ENCODE measurements at places on chromosomes 7 and 10.

- DNase-seq: no peak
These were observed 49.0 kb downstream of the SLIT1 start for GRCh38 chr10:97136756-97137155.

DNA sequence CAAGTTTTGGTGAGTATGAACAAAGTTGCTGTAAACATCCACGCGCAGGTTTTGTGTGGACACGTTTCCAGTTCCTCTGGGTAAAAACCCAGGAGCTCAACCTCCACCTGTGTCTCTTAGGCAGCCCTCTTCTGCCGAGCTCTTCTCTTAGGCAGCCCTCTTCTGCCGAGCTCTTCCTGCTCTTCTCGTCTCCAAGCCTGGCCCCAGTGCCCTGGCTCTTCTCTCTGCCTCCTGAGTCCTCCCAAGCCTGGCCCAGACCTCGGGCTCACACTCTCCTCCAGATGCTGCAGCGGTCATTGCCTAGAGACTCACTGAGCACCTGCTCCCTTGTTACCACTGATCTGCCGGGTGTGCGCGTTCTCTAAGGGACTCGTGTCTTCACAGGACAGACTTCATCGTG, 38.7 kb upstream of the BNIP3 start:
- DNase-seq: no peak

- DNase-seq: no peak
These were observed 101.0 kb upstream of the DNAAF5 start for GRCh38 chr7:625376-625971.

DNA sequence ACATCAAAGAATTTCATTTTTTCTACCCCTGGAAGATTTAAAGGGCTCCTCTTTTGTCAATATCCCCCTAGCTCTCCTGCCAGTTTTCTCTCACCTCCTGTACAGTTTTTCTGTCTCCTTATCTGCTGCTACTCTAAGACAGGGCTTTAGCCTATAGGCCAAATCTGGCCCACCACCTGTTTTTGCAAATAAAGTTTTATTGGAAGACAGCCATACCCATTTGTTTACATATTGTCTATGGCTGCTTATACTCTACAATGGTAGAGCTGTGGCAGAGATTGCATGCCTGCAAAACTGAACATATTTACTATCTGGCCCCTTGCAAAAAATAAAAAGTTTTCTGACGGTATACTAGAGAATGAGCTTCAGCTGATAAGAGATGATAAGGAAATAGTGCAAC, 37.4 kb upstream of the GARS1 start:
- DNase-seq: no peak

DNA sequence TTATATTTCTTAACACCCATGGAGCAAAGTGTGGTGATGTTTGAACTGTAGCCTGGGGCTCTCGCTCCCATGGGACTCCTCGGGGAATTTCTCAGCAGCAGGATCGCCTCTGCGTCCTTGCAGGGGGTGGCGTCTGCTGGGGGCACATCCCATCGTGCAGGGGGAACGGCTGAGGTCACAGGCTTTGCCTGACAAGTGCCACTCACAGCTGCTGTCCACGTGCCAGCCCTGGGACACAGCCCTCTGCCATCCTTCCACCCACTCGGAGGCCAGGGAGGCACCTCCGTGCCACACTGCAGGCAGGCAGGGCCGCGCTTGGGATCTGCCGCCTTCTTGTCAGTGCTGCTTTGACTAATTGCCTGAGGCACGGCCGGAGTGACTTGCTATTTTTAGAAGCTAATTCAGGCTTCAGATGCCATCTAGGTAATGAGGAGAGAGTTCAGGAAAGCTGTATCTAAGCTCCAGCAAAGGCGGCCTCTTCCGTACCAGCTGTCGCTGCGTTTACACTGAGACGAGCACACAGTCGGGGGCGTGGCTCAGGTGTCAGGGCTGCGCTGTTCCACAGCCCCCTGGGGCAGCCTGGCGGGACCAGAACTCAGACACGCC, 45.7 kb downstream of the PITRM1 start:
- no peak for DNase-seq

GRCh38 chr7:75572396-75572795, 80.3 kb downstream of the SPDYE5 start:
- DNase-seq: no peak

- DNase-seq: no peak
These were observed 163.7 kb downstream of the SND1 start for GRCh38 chr7:127815631-127816145.

- DNase-seq: no peak
These were observed 160.1 kb downstream of the CPEB3 start for GRCh38 chr10:92130622-92131274.

GRCh38 chr10:69242852-69243212, 22.7 kb downstream of the HKDC1 start:
- no peak for DNase-seq

- DNase-seq: no peak
These were observed 144.2 kb downstream of the CTTNBP2 start for GRCh38 chr7:117728890-117729624.

DNA sequence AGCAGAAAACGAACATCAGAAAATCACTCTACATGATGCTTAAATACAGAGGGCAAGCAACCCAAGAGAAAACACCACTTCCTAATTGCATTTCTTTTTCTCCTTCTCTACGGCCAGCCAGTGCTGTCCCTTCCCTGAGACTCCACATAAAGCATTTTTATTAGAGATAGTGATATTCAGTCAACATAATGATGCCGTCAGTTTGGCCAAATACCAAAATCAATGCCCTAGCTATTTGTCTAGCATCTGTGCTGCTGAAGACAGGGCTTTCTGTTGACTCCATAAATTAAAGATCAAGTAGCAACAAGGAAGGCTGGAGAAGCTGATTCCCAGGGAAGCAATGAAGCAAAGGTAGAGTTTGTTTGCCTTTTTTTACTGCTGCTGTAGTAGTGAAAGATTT, 1024.9 kb downstream of the REEP3 start:
- DNase-seq: no peak

DNA sequence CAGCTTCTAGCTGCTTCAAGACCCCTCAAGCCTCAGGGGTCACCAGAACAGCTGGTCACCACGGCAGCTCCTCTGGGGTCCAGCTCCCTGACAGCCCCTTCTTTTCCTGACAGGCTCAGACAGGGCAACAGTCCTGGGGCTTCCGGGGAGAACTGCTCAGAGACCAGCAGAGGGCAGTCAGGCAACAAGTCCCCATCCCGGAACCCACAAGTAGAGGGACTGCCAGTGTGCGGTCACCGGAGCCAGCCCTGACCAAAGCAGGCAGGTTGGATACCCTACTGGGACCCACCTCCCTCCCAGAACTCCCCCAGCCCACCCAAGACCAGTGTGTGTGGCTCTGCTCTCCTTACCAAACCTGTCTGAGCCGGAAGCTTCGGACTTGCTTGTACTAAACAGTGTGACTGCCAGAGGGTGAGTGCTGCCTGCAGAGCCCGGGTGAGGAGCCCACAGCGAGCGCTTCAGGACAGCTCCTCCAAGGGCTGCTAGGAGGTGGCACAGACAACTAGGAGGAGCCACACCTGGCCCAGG, 40.3 kb downstream of the YKT6 start:
- DNase-seq: peak; percentile 25

- no peak for DNase-seq
These were observed 31.2 kb downstream of the C1QL3 start for GRCh38 chr10:16490511-16490910.

DNA sequence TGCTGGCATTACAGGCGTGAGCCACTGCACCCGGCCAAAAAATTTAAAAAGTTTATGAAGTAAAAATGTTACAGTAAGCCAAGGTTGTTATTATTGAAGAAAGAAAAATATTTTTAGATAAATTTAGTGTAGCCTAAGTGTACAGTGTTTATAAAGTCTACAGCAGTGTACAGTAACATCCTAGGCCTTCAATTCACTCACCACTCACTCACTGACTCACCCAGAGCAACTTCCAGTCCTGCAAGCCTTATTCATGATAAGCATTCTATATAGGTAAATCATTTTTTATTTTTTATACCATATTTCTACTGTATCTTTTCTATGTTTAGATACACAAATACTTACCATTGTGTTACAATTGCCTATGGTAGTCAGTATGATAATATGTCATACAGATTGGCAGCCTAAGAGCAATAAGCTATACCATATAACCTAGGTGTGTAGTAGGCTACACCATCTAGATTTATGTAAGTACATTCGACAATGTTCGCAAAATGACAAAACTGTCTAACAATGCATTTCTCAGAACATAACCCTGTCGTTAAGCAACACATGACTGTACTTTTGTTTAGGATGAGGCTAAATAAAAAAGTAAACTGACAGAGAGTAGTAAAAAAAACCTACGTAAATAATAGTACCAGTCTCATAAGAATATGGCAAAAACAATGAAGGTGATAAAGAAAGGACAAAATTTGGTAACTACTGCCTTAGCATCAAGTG, 77.8 kb upstream of the FAM133B start:
- no peak for DNase-seq

DNA sequence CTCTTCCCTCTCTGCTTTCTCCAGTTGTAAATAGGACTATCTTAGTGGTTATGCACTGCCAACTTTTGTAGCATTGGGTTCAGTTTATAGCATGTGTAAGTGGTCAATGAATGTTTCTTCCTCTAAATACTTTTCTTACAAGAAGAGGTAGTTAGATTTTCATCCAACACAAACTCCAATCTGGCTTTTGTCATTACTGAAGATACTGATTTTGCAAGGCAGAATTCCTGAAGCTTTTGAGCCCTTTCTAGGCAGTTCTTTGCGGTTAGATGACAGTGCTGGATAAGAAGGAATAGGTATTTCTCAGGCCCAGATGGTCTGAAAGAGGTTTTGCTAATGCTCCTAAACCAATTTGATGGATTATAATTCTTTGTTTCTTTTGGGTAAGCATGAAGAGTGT, 60.5 kb downstream of the BICC1 start:
- no peak for DNase-seq

- DNase-seq: no peak
These were observed 93.6 kb downstream of the CTNNA3 start for GRCh38 chr10:67602268-67602950.
